ENCODE measurements at places on chromosomes 1 and 21.
A peak's percentile ranks its signal among the peaks of the same experiment; 100 is the strongest.

- peak; percentile 69 for DNase-seq
These were observed 8.8 kb upstream of the P3R3URF start for GRCh38 chr1:46184920-46185658.

- peak; percentile 78 for DNase-seq
These were observed 2.4 kb downstream of the RUSC1 start for GRCh38 chr1:155322953-155323728.

- no peak for DNase-seq
These were observed 57.4 kb upstream of the ACOT11 start for GRCh38 chr1:54490361-54491248.

GRCh38 chr1:227622739-227623475 lies 59.6 kb downstream of the ZNF678 start:
- no peak for DNase-seq

DNA sequence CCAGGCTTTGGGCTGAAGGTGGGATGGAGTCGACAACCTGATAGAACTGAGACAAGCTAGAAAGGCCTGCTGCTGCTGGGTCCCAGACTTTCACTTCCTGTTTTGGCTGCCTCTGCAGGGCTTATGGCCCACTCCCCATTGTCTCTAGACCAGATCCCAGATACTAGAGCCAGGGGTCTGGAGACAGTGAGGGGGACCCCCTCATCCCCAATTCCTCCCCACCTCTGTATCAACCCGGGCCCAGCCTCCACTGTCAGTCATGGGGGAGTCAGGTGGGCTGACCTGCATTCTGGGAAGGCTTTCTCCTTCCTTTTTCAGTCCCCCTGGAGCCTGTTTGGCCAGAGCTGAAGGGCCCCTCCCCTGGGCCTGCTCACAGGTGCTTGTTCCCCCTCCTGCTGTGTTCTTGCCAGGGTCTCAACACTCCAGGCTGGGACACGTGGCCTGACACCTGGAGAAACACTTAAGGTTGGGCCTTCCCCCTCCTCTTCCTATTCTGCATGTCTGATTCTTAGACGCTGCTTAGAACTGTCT lies 18.0 kb upstream of the ETV3L start:
- DNase-seq, result no peak

DNA sequence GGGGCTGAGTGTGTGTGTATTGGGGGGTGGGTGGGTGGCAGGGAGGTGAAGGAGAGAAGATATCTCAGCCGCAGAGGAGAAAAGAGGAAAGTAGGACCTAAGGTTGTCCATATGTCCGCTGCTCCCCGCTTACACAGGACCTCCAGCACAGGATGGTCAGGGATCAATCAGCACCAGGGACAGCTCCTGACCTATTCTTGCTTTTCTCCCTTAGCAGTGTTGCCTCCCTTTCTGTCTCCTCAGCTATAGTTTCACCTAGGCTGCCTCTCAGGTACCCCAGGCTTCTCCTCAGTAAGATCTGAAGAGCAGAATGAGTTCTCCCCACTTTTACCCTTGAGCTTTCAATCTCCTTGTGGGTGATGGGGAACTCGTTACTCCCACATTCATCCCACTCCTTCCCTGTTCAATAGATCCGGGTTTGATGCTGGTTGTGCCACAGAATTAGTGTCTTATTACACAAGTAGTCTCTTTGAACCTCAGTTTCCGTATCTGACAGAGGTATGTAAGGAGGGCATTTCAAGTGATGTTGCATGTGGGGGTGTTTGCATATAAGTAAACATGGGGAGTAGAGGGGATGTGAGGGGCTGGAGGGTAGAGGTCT lies 1.4 kb upstream of the DPH2 start:
- DNase-seq, result no peak
